HS-27A (cell line): ENCODE measurements at places on chromosomes 11 and 22.

GRCh38 chr22:44143105-44143474 lies 37.6 kb upstream of the PARVG start:
- no peak for DNase-seq

GRCh38 chr11:120522736-120523135 lies 11.2 kb downstream of the GRIK4 start:
- DNase-seq, result no peak

GRCh38 chr11:65417702-65418430 lies 4.7 kb upstream of the NEAT1 start:
- no peak for DNase-seq

DNA sequence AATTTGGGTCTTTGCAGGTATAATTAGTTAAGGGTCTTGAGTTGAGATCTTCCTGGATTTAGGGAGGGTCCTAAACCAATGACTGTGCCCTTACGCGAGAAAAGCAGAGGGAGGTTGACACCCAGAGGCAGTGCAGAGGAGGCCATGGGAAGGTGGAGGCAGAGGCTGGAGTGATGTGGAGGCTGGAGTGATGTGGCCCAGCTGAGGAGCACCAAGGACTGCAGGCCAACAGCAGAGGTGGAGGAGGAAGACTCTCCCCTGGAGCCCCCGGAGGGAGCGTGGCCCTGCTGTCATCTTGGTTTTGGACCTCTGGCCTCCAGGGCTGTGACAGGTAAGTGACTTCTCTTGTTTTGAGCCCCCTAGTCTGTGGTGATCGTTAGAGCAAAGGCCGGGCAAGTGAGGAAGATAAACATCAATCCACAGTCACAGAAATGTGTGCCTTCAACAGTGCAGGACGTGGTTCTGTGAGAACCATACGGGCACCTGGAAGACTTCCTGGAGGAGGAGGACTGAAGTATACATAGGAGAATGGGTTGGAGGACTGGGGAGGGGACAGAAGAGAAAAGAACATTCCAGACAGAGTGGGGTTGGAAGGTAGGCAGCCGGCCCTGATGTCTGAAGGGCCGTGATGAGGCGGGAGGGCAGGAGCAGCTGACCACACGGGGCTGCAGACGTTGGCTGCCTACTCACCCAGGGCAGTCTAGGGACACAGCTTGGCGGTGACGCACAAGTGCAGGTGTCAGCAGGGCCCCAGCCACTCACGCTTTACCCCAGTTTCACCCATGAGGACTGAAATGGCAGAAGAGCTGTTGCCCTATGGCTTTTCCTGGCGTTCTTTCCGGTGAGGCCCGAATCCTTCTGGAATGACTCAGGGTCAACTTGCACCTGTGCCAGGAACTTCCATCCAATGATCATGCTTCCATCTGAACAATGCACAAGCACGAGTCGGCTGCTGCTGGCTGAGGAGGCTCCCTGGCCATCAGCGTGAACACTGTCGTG lies 270.2 kb downstream of the CTTN start:
- DNase-seq, result no peak
